ENCODE measurements at places on chromosomes 6 and 20.

GRCh38 chr6:88376768-88377387, 210.7 kb upstream of the CNR1 start:
- peak; percentile 35 for DNase-seq

- DNase-seq = no peak
These were observed 17.7 kb upstream of the BCLAF1 start for GRCh38 chr6:136307351-136307750.

- DNase-seq = peak; percentile 9
These were observed 1190.5 kb upstream of the EYS start for GRCh38 chr6:66897576-66897975.

GRCh38 chr6:64774881-64775280, 932.1 kb downstream of the EYS start:
- no peak for DNase-seq

GRCh38 chr6:124963831-124964763, 1.9 kb downstream of the RNF217 start:
- DNase-seq = no peak

GRCh38 chr6:111087871-111088667, 766 bp downstream of the SLC16A10 start:
- peak; percentile 61 for DNase-seq

DNA sequence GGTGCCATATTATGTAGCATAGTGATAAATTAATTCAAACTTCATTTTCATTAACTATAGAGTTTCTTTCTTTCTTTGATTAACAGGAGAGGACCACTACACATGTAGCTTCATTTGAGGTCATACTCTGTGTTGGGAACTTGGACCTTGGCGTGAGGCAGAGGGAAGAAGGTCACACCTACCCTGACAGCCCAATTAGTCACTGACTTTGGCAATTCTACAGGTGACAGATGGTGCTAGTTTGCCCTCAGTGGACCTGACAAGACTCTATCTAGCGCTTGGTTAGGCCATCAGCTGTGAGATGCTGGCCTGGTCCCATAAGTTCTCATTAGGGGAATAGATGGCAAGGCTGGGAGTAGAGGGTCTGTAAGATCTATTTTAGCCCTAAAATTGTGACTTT, 14.2 kb downstream of the SLX4IP start:
- DNase-seq = no peak

DNA sequence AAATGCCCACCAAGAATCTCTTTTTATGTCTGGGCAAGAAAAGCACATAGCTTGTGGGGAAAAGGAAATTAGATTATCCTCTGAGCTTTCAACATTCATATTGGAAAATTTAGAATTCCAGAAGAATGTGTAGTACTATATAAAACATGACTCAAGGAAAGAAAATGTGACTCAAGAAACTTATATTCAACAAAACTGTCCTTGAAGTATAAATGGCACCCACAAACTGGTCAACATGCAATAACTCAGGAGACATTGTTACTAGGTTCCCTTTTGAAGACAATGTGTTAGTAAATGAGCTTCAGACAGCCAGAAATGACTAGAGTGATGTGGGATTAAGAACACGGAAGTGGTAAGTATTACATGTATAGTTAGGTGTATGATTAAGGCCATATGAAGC, 26.1 kb upstream of the TINAG start:
- no peak for DNase-seq

DNA sequence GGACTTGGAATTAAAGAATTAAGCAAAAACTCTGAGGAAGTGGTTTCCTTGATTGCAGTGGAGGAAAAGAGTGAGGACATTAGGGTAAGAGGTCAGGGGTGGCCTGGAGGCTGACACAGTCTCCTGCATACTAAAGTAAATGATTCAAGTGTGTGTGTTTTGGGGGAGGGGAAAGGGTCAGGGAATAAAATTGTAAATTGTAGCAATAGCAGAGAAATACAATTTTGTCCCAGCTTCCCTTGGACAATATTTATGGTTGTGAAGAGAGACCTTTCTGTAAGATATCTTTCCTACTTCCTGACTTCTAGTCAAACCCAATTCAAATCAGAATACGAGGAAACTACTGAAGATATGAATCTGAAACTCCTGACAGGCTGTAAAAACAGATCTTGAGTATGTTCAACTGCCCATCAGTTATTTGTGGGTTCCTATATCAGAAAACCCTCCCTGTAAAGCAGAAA, 143.4 kb upstream of the HMGN3 start:
- DNase-seq = no peak

DNA sequence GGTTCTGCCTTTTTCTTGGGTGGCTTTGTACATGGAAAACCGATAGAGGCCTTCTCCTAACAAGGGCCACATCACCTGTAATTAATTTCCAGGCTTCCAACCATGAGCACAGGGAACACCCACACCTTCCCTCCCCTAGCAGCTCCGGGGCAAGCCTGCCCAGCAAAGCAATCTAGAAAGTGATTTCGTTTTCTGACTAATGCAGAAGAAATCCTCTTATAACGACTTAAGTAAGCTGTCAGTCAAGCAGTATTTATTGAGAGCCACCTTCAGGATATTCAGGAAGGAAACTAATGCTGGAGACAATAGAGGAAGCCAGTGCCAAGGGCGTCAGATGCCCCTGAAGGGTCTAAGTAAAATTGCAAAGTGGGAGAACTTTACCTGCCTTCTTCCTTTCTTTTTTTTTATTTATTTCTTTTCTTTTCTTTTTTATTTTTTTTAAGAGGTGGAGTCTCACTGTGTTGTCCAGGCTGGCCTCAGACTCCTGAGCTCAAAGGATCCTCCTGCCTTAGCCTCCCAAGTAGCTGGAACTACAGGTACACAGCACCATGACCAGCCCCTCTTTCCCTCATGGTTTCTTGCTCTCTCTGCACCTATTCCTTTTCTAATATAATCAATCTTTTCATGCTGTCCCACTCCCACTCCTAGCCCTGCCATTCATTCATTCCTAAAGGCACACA, 67.5 kb upstream of the MBOAT1 start:
- no peak for DNase-seq

DNA sequence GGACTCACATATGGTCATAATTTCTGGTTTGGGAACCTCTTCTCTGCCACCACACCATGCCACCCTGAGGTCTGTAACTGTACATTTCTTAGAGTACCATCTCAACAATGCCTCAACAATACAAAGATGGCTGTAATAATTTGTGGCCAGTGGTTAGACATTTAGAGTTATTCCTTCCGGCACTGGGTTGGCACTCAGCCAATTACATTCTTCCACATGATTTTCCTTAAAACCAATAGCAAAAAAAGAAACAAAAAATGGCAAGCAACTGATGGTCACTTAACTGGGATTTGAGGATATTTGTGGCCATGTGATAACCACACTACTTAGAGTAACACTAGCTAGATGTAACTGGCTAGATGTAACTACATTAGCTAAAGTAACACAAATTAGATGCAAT, 79.9 kb downstream of the SEL1L2 start:
- DNase-seq = no peak

- no peak for DNase-seq
These were observed 234.2 kb upstream of the CITED2 start for GRCh38 chr6:139608466-139609261.

DNA sequence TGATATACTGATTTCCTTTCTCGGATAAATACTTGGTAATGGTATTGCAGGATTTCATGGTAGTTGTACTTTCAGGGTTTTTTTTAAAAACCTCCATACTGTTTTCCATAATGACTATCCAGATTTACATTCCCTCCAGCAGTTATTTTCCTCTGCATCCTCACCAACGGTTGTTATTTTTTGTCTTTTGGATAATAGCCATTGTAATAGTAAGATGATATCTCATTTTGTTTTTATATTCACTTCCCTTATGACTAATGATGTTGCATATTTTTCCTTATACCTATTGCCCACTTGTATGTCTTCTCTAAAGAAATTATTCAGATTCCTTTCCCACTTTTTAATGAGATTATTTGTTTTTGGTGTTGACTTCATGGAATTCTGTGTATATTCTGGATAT, 231.0 kb downstream of the MEI4 start:
- DNase-seq = no peak

- no peak for DNase-seq
These were observed 236.6 kb downstream of the ARID1B start for GRCh38 chr6:157013649-157014304.

DNA sequence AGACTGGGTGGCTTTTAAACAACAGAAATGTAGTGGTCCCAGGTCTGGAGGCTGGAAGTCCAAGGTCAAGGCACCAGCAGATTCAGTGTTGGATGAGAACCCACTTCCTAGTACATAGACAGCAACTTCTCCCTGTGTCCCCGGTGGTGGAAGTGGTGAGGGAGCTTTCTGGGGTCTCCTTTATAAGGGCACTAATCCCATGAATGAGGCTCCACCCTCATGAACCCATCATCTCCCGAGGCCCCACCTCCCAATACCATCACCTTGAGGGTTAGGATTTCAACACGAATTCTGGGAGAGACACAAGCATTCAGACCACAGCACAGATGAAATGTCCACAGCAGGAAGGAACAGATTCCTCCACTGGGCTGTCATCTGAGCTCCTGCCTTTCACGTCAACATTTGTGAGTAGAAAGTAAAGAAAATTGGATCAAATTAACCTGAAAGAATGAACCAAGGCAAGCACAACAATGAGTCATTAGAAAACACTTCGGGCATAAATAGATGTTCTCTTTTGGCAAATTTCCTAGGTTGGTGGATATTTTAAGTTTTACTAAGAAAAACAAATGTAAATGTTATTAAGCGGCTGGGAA, 130.7 kb downstream of the RNASET2 start:
- no peak for DNase-seq

DNA sequence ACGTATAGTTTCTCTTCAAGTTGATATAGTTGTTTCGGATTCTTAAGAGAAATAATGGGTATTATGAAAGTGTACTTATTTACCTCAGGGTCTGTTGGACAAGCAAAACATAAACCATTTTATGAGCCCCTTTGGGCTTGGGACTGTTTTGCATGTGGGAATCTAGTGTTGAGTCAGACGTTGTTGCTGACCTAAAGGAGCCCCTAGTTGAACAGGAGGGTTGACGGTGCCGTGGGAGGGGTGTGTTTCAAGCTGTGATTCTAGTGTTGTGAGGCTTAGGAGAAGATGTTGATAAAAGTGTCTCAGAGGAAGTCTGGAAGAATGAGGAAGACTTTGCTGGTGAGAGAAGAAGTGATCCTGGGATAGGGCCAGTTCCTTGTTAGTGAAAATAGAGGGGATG, 140.0 kb downstream of the ARID1B start:
- DNase-seq = no peak

- DNase-seq = peak; percentile 65
These were observed 2.8 kb downstream of the PDE10A start for GRCh38 chr6:165659945-165660856.

DNA sequence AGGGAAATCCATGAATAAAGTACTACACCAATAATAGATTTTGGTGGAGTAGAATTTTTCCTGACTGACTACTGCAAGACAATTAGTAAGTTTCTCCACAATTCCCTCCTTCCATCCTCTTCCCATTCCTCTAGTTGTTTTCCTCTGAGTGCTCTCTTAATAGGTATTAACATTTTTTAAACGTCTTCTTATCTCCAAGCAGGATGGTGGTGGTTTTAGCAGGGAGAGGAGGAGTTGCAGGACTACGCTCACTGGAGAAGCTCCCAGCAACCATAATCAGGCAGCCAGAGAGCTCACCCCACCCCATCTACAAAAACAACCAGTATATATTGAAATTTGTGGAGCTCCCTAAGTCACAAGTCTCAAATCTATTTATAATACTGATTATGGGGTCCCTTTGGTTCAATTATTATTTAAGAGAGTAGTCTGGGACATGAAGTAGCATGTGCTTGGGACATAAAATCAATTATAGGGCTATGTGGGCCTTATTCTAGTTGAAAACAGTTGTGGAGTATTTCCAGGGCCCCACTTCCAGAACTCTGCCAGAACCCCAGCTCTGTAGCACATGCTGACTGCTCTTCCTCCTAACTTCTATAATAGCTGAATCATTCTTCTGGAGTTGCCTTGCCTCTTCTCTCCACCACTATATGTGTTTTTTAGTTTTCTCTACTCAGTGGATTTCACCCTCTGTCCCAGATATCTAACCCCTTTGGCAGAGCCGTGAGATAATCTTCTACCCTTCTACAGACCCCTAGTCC, 49.8 kb downstream of the MYB start:
- DNase-seq = no peak

- no peak for DNase-seq
These were observed 337.8 kb downstream of the BTBD3 start for GRCh38 chr20:12255461-12255970.

GRCh38 chr6:48670546-48670945, 559.5 kb upstream of the PTCHD4 start:
- DNase-seq = no peak

DNA sequence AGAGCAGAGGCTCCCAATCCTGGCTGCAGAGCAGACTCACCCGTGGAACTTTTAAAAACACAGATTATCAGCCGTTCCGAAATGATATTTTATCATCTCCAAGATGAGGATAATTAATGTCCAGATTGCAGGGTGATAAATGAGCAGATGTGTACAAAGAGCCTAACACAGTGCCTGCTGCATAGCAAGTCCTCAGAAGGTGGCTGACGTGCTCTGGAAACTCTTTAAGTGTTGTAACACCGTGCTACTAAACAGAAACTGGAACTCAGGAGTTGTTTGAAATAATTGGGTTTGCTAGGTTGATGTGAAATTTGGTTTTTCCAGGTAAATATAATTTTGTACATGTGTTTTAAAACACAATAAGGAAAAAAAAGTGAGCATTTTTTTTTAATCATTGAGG, 118.0 kb downstream of the ARMC2 start:
- no peak for DNase-seq

DNA sequence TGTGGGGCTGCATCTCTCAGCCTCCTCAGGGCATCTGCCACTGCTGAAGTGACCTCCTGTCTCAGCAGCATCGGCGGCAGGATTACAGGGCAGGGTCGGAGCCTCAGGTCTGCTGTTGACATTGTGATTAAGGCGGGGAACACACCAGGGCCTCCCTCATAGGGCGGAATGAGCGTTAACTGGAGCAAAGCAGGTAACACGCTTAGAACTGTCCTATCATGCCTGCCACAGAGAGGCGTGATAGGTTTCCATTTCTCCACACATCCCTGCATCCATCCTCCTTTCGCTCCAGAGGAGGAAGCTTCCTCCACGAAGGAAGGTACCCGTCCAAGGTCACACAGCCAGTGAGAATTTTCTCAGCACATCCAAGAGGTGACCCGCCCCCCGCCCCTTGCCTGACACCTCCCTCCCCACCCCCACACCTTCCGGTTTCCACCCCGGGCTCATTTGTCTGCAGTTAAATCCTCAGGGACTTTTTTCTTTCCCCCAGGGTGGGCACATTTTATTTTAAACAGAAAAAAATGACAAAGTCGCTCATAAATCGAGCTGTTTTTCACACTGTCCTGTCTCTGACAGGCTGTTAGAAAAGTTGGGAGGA, 200.8 kb downstream of the TFAP2C start:
- DNase-seq = no peak

- no peak for DNase-seq
These were observed 92.9 kb downstream of the SHLD1 start for GRCh38 chr20:5843054-5843592.

DNA sequence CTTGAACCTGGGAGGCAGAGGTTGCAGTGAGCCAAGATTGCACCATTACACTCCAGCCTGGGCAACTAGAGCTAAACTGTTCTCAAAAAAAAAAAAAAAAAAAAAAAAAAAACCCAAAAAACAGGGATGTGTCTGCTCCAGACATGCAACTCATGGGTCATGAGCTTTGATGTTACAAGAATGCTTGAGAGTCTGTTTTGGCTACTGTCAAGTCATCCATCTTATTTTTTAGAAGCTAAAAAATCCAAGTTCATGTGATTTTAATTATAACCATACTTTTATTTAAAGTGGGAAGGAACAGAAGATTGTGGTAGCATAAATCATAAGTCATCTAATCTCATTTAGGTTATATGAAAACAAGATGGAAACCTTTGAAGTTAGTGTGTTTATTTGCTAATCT, 120.6 kb downstream of the PDE7B start:
- DNase-seq = no peak

Data from SJCRH30 (cell line).